ENCODE measurements at places on chromosomes 12 and 14.

GRCh38 chr12:12990700-12991468 lies 9.2 kb downstream of the HEBP1 start:
- peak; percentile 51 for DNase-seq

DNA sequence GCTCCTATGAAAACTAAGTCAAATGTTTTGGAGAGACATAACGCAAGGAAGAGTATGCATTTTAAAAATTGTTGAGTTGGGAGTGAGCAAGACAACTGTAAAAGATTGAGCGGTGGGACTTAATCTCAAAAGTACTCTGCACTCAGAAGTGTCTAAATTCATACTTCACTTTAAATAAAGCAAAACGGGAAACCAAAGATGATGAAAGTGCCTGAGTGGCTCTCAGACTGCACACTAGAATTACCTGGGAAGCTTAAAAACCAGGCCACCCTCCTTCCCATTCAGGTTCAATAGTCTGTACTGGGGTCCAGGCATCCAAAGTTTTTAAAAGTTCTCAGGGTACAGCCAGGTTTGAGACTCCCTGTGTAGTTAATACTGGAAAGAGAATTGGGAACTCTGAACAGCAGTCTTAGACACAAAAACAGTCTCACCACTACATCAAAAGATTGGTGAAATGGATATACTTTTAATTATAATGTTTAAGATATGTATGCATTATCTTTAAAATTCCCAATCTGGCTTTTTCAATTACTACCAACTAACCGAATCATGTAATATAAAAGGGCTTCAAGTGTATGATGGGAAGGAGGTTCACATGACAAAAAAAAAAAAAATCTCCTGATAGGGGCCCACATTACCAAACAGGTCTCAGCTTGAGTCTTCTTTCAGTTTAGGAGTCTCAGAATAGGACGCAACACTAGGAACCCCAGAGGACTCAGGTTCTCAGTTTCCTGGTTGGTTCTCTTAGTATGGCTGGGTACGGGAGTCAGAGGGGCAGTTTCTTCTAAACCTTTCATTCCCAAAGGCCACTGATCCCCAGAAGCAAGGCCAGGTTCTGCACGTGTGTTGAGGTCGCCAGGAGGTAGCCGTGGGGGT lies 1.0 kb downstream of the HOMEZ start:
- DNase-seq = no peak

GRCh38 chr12:72241552-72241951 lies 30.6 kb upstream of the TRHDE start:
- no peak for DNase-seq

GRCh38 chr12:123850246-123851134 lies 88.4 kb downstream of the DNAH10 start:
- DNase-seq = no peak

DNA sequence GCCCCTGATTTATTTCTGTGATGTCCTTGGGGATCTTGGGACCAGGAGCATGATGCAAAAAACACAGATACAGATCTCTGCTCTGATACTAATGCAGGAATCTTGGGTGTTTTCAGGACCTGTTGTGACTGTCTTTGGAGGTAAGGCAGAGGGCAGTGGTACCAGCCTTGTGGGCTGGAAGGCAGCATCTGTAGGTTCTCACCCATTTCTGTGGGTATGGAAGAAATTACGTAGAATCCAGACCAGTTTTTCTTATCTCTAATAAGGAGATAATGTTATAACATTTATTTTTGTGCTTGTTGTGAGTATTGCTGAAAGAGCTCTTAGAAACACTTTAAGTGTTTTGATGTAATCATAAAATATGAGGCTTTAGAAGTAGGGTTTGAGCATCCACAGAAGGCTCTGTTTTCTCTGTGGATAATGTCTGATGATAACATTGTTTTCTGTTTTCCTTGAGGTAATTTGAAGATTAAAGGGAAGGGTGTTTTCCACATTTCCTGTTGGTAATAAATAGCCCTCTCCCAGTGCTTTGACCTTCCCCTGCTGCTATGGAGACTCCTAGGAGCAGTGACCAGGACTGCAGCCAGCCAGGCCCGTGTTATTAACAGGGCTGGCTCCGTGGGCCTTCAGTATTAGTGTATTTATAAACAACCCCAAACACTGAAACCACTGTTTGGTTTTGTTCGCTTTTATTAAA lies 9.4 kb upstream of the DCP1B start:
- no peak for DNase-seq

GRCh38 chr12:125193376-125194152 lies 128.3 kb downstream of the AACS start:
- DNase-seq = no peak

GRCh38 chr12:32266756-32267155 lies 132.6 kb upstream of the FGD4 start:
- DNase-seq = no peak

GRCh38 chr12:89353823-89354611 lies 1.7 kb upstream of the DUSP6 start:
- DNase-seq = peak; percentile 80

DNA sequence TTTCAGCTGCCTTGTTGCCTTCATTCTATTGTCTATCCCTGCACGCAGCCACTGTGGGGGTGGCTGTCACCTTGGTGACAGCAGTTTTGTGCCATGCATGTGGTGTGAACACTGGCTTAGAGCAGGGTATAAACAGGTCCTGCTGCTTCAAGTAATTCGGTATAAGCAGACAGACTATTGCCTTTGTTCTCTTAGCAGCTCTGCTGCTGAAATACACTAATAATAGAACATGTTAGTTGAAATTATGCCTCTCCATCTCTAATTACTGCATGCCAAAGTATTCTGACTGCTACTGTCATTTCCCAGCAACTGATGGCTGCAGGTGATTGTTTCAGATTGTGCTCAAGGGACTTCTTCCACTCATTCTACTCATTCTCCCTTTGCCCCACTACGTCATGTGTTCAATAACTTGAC lies 34.6 kb downstream of the PTPRO start:
- no peak for DNase-seq

DNA sequence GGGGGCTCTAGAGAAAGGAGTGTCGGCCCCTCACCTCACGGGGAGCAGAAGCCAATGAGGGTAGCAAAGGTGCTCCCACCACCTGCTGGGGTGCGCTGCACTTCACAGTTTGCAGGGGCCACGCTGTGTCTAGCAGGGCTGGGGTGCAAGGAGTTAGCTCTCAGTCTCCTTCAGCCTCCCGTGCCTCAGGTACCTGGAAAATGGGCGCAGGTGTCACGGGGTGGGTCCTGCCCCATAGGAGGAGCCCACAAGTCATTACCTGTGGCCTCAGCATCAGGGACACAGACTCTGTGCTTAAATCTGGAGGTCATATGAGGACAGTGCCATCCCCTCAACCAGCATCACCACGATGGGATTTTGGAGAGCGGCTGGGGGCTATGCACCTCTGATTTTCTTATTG lies 326.7 kb downstream of the ADGRD1 start:
- DNase-seq = peak; percentile 2

DNA sequence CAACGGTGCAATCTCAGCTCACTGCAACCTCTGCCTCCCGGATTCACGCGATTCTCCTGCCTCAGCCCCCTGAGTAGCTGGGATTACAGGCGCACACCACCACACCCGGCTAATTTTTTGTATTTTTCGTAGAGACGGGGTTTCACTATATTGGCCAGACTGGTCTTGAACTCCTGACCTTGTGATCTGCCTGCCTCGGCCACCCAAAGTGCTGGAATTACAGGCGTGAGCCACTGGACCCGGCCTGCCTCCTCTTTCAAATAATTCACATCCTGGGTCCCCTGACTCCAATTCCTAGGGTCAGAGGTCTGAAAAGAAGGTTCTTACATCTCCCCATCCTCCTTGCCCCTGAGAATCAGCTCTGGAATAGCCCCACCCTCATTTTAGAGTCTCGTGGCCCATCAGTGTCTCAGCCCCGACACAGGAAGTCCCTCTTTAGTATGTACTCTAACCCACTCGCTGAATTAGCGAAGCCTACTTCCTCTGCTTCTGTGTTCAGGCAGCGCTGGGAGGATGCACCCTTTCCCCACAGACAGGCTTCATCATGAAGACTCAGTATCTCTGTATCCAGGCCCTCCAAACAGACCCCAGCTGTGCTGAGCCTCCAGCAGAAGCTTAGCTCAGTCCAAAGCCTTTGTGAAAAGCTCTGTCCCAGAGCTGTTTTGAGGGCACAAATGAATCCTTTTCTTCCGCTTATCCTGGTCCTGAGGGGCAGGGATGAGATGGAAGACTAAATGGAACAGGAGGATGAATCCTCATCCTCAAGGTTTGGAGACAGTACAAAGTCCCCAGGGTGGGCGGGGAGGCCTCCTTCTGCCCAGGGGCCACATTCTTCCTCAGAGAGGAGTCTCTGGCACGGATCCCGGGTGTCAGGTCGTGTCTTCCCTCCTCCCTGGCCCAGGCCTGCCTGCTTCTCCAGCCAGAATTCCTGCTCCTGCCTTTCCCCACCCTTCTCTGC lies 3.5 kb downstream of the LPAR5 start:
- DNase-seq = no peak

DNA sequence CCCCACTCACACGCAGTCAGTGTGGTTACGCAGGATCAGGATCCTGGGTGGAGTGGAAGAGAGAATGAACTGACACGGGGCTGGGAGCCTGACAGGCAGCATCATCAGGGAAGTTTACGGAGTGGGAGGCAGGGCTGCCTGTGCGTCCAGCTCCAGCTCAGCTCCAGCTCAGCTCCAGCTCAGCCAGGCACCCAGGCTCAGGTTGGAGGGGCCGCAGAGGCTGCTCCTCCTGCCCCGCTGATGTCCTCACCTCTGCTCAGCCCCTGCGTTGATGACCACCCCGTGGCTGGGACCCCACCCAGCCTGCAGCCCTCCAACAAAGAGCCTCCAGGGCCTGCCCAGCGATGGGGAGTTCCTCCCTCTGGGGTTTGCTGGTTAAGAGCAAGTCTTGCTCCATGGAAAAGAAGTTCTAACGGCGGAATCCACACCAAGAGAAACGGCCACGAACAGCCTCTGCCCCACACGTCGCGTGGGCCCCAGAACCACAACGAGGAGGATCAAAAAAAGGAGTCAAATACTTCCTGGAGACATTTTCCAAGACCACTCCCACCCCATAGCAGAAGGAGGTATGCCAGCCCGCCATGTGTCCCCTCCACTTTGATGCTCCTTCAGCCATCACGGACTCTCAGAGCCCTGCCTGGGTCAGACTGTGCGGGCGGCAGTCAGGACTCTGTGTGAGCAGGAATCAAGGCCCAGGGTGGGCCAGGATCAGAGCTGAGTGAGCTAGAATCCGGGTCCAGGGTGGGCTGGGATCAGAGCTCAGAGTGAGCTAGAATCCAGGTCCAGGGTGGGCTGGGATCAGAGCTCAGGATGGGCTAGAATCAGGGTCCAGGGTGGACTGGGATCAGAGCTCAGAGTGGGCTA lies 17.7 kb upstream of the C14orf180 start:
- no peak for DNase-seq

DNA sequence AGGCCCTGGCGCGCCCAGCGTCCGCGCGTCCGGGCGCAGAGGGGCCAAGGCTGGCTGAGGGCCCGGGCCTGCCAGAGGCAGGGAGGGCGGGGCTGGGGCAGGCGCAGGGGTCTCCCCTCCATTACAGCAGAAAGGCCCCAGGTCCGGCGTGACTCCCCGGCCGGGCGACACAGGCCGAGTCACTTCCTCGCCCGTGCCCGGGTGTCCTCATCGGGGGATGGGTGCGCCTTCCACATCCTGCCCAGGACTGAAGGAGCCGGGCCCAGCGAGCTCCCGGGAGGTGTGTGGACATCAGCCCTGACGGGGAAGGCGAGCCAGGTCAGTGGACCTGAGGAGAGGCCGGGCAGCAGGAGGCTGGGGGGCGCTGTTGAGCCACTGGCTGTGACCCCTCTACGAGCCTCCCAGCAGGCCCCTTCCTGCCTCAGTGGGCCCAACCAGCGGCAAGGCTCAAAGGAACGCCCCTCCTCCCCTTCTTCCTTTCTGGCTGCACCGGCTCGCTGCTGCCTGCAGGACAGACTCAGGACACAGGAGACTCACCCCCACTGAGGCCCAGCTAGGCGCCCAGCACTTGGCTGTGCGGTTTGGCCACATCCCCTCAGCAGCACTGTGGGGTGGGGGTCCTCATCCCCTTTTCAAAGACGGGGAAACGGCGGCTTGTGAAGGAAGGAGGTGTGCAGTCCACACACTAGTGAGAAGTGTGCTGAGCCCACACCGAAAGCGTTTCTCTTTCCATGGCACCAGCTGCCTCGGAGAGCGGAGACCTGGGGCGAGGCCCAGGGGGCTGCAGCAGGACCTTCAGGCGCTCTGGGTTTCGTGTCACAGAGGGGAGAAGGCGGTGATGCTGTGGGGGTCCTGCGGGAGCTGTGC lies 606 bp downstream of the TNFAIP2 start:
- no peak for DNase-seq

DNA sequence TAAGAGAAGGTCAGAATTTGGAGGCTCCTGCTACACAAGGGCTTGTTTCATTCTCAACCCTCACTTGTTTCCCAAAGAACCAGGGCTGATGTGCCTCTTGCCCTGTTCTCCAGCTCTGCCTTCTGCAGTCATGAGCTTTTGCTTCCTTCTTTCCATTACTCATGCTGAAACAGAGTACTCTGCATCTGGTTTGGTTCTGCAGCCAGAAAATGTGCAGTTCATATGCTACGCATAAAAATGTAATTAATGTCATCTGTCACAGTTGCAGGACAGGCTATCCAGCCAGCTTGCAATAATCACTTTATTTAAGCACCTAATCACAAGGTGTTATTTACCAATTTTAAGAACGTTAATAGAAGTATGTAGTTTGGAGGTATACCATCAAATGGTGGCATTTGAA lies 150.2 kb downstream of the SRGAP1 start:
- no peak for DNase-seq

- DNase-seq = no peak
Measured at GRCh38 chr12:129901254-129901653, 2.6 kb downstream of the TMEM132D start.

DNA sequence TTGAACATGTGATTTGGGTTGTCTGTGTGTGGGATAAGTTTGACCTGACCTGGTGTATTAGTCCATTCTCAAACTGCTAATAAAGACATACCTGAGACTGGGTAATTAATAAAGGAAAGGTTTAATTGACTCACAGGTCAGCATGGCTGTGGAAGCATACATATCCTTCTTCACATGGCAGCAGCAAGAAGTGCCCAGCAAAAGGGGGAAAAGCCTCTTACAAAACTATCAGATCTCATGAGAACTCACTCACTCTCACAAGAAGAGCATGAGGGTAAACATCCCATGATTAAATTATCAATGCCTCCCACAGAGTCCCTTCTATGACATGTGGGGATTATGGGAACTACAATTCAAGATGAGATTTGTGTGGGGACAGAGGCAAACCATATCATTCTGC lies 94.0 kb upstream of the PPM1H start:
- DNase-seq = no peak

GRCh38 chr12:52322069-52322468 lies 871 bp upstream of the KRT83 start:
- no peak for DNase-seq

- no peak for DNase-seq
Measured at GRCh38 chr12:79408689-79409088, 282.1 kb downstream of the PAWR start.

DNA sequence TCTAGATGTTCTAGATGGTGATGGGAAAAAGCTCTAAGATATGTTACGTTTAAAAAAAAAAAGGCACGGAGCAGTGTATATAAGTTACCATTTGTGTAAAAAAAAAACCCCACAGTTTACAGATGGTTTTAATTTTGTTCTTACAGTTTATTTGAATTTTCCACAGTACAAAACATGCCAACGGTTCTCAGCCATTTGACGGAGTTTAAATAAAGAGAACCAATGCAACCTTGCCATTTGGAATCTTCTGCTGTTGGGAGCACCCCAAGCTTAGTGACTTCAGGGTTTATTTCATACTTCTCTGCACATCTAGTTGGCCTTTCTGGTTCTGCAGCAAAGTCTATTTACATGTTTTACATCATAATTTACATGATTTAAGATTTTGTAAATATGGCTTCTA lies 7.7 kb upstream of the HPD start:
- DNase-seq = no peak

- peak; percentile 75 for DNase-seq
Measured at GRCh38 chr12:6039894-6040601, 84.4 kb downstream of the VWF start.

- no peak for DNase-seq
Measured at GRCh38 chr14:21721504-21721903, 47.9 kb upstream of the OR4E1 start.
